ENCODE measurements at places on chromosomes 1 and 21.

- DNase-seq, result no peak
Measured at GRCh38 chr21:35438643-35439404, 389.7 kb upstream of the RUNX1 start.

- peak; percentile 42 for DNase-seq
Measured at GRCh38 chr1:56576880-56577405, 2.4 kb downstream of the PLPP3 start.

DNA sequence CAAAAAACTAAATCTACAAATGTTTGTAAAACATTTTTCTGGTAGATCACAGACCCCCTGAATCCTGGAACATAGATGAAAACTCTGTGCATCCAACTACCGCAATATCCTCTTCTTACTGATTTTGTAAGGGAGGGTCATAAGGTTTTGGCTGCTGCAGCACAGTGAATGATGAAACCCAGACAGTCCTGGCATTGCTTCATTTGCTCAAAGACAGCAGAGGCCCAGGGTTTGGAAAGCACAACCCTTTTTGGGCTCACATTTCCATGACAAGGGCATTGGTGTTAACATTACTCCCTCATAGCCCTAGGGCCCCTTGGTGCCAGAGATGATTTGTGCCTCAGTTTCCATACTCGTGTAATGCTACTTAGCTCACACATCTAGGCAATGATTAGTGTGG lies 51.2 kb downstream of the PLXNA2 start:
- DNase-seq, result peak; percentile 83

DNA sequence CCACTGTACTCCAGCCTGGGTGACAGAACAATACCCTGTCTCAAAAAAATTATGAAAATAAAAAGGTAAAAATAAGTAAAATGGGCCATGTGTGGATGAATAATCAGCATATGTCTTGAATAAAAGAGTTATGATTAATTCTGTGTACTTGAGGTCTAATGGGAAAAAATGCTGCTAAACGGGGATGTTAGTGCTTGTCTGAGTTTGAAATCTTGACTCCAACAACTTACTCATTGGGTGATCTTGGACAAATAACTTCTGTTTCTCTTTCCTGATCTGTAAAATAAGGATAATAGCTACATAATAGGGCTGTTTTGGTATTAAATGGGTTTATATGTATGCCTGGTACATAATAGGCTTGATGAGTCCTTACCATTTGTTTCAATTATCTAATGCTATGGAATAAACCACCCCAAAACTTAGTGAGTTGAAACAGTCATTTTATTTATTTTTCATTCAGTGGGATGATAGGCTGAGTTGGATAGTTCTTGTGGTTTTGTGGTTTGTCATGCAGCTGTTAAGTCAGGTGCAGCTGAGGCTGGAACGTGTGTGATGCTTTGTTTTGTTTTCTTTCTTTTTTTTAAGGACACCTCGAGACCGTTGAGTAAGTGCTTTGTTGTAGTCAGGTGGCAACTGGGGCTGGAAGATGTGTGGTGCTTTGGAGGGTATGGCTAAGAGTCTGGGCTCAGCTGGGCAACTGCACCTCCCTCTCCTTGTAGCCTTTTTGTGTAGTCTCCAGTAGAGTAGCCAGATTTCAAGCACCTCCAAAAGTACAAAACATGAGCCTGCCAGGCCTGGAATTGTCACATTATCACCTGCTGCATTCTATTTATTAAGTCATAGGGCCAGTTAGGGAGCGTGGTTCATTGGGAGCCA lies 4.9 kb downstream of the MDM4 start:
- peak; percentile 56 for DNase-seq

- DNase-seq, result peak; percentile 85
Measured at GRCh38 chr1:160149716-160150115, 1.7 kb upstream of the ATP1A4 start.

GRCh38 chr1:193156822-193157142 lies 29.6 kb downstream of the B3GALT2 start:
- DNase-seq, result no peak

DNA sequence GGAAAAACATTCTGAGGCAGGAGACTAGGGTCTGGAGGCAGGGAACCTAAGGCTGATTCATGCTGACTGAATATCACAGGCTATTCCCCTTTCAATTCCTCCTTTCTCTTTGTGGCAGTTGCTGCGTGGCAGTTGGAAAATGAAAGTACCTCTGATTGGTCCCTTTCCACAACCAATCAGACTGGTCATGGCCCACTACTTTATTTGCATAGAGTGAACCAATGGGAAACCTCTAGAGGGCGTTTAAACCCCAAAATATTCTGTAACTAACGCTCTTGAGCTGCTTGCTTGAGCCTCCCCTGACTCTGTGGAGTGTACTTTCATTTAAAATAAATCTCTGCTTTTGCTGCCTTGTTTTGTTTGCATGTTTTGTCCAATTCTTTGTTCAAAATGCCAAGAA lies 27.7 kb upstream of the VN1R5 start:
- DNase-seq, result peak; percentile 9

DNA sequence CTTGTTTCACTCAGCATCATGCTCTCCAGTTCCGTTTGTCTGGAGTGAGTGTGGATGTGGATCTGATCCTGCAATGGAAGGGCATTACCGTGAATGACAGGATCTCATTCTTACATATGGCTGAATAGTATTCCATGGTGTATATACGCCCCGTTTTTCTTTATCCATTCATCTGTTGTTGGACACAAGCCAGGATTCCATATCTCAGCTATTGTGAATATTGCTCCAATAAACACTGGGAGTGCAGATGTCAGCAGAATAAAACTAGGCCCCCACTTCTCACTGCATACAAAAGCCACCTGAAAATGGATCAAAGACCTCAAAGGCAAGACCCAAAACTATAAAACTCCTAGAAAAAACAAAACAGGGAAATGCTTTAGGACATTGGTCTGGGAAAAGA lies 120.3 kb upstream of the TMPRSS2 start:
- no peak for DNase-seq

DNA sequence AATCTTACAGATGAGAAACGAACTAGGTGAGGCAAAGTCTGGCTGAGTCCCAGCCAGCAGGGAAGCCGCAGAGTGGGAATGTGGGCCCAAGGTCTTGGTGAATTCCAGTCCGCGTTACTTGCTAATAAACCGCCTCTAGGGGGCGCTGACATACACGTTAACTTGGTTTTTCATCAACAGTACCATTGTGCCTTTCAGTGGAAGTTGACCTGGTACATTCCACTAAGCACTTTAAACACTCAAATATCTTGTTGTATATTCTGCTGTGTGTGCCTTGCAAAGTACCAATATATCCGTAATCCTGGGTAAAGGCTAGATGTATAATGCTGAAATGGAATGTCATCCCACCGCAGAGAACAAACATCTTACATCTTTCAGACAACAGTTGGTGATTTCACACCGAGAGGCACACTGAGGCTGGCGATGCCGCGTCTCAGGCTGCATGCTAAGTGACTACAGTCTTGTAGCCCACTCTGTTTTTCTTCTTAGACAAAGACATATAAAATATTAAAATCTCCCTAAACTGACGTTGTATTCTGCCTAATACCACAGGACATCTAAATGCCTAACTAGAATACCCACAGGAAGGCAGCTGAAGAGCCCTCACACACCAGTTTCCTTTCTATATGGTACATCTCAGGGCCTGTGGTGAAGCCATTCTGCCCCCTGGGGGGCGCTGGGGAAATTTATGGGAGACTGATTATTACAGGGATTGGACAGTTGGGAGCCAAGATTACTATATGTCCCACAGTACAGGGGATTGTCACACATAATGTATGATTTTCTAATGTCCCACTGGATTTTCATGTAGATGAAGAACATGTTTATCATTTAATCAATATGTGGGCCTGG lies 49.2 kb upstream of the C1orf198 start:
- peak; percentile 57 for DNase-seq

- DNase-seq, result no peak
Measured at GRCh38 chr1:3945222-3945621, 45.1 kb upstream of the C1orf174 start.

GRCh38 chr1:15153842-15154479 lies 414 bp downstream of the TMEM51 start:
- peak; percentile 40 for DNase-seq

DNA sequence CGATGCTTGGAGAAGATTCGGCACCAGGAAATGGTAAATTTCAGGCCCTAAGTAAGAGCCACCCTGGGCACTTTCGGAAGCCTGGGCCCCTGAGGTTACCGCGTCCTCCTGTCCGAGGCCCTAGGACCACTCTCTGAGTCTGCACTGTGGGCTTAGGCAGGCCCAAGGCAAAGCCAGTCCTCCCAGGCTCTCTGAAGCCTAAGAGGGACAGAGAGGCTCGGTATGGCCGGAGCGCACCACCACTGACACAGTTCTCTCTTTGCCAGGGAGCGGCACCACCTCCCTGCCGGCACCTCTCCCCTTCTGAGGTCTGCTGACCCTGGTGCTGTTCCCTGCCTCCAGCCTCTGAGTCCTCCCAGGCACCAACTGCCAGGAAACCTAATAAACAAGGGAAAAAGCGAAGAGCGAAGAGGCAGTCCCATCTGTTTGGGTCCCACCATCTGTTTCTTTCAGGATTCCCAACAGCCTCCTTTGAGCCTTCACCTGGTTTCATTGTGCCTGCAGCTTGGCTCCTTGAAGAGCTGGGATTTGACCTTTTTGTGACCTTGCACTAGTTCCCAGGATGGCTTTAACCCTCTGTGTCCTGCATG lies 57.7 kb downstream of the VWA5B1 start:
- no peak for DNase-seq

DNA sequence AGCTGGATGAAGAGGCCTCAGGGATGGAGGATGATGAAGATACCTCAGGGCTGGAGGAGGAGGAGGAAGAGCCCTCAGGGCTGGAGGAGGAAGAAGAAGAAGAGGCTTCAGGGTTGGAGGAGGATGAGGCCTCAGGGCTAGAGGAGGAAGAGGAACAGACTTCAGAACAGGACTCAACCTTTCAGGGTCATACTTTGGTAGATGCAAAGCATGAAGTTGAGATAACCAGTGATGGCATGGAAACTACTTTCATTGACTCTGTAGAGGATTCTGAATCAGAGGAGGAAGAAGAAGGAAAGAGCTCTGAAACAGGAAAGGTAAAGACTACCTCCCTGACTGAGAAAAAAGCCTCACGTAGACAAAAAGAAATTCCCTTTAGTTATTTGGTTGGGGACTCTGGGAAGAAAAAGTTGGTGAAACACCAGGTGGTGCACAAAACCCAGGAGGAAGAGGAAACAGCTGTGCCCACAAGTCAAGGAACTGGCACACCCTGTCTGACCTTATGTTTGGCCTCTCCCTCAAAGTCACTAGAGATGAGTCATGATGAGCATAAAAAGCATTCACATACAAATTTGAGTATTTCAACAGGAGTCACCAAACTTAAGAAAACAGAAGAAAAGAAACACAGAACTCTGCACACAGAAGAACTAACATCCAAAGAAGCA lies 15.4 kb downstream of the L1TD1 start:
- DNase-seq, result peak; percentile 19

DNA sequence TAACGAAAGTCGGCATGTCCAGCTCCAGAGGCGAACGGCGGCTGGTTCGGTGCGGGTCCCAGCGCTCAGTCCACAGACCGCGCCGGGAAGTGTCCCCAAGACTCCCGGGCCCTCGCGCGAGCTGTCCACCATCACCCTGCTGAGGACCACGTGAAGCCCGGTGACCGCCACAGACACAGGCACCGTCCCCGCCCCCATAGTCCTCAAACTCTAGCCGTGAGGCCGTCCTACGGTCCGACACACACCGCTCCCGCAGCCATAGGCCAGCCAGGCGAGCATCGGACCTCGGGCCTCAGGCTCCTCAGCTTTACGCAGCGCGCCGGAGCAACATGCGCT lies 535 bp downstream of the SETD4 start:
- no peak for DNase-seq

DNA sequence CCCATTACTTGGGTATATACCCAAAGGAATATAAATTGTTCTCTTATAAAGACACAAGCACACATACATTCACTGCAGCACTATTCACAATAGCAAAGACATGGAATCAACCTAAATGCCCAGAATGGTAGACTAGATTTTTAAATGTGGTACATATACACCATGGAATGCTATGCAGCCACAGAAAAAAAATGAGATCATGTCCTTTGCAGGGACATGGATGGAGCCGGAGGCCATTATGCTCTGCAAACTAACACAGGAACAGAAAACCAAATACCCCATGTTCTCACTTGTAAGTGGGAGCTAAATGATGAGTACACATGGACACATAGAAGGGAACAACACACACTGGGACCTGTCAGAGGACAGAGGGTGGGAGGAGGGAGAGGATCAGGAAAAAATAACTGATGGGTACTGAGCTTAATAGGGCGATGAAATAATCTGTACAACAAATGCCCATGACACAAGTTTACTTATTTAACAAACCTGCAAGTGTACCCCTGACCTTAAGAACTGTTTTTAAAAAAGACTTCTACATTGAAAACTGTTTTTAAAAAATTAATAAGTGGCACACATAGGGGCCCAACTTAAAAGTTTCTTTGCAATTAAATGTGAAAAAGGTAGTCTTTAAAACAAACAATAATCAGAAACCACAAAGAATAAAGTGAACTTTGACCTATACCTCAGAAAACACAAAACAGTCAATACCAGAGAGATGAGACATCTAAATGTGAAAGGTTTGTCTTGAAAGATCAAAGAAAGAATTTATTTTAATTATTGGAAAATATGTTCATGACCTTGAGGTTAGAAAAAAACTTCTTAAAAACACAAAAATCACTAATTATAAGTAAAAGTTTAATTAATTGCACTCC lies 75.2 kb downstream of the CDC42BPA start:
- no peak for DNase-seq

DNA sequence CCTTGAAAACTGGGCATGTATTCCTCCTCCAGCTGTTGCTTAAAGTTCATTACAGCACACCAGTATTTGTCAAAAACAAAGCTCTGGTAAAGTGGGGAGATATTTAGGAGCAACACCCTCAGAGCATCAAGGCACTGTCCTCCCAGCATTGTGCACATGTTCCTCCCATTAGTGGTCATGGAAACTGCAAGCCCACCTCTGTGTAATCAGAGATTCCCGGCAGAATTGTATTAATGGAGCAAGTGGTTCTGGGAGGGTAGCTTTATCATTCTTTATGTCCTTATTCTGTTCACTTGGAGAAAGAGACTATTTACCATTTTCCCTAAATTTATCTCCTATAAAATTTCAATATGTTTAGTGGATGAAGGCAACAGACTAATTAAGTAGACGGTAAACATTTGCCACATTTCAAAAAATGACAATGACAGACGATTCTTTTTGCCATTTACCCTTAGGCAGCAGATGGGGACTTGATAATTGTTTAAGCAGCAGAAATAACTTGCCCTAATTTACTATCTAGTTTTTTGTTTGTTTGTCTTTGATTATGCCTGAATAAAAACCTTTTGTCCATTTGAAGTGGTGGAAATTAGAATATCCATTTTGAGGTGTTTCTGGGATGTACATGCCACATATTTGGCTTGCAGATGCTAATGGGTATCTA lies 289.6 kb upstream of the ST6GALNAC5 start:
- DNase-seq, result no peak

DNA sequence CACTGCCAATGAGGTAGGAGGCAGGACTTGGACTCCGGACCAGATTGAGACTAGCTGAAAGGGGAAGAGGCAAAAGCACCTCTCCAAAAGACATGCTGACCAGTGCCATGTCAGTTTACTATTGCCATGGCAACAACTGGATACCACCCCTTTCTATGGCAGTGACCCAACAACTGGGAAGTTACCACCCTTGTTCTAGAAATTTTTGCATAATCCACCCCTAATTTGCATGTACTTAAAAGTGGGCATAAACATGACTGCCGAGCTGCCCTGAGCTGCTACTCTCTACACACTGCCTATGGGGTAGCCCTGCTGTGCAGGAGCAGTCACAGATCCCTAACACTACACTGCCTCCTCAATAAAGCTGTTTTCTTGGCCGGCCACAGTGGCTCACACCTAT lies 19.0 kb upstream of the SLC6A9 start:
- no peak for DNase-seq

GRCh38 chr21:42760361-42760950 lies 107.0 kb downstream of the PDE9A start:
- no peak for DNase-seq

All from AG10803 (cell line).